ENCODE measurements at places on chromosomes 3 and 15.

- no peak for DNase-seq
These were observed 9.8 kb downstream of the SH2D7 start for GRCh38 chr15:78102211-78102610.

DNA sequence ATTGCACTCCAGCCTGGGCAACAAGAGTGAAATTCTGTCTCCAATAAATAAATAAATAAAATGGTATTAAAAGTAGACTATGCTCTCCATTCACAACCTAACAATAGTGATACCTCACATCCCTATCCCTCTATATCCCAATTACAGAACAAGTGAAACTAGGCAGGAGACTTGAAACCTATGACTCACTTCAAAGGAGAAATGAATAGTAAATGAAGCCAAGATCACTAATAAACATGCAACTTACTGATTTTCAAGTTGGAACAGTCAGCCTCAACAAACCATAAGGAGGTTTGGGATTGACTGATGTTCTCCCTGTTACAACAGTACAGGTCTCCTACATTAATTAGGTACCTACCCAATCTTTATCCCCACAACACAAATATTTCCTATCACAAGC lies 103.4 kb downstream of the GSK3B start:
- no peak for DNase-seq

- DNase-seq: no peak
These were observed 58.5 kb downstream of the STARD5 start for GRCh38 chr15:81265256-81265943.

DNA sequence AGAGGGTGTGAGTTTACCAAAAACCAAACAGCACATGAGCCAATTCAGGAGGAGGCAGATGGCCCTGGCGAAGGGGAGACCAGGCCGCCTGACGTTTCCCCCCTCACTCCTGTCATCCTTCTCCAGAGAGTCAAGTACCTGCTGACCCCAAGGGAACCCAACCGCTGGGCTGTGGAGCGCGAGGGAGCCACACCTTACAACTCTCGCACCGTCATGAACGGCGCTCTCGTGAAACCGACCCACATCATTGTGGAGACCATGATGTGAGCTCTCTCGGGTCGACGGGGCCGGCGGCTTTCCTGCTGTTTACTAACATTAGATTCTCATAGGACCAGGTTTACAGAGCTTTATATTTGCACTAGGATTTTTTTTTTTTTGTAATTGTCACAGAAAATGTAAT lies 55.4 kb downstream of the GRIP2 start:
- no peak for DNase-seq

- no peak for DNase-seq
These were observed 341.5 kb downstream of the EPHB1 start for GRCh38 chr3:135136361-135137100.

GRCh38 chr15:66032006-66032405 lies 162.7 kb downstream of the RAB11A start:
- DNase-seq: no peak

DNA sequence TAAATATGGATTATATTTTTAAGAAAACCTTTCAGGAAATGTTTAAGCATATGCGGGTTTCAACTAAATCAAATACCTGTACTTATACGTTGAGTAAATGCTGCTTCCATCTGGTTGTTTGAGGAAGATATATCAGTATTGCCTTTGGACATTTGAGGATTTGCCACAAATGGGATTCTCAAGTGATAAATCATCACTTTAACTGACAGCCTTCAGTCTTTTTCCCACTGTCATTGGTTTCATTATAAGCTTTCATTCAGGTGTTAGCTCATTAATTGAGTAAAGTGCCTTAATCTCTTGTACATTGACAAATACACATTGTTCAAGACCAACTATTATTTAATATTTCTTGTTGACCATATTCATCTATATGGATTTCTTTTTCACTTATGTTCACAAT lies 217.2 kb downstream of the EDEM1 start:
- DNase-seq: no peak

DNA sequence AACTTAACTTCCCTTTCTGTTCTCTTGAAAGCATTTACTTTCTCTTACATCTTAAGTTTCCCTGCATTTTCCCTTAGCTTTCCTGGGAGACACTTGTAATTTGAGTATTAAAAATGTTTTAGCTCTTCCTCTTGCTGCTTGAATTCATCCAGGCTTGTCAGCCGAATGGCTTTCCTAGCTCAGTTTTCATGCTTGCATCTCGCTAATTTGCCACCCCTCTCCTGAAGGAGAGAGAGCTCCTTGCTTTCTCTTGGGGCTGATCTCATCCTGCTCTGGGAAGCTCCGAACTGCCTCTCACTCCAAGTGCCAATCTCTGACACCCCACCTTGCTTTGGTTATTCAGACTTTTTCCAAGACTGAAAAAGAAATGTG lies 374.6 kb upstream of the TBL1XR1 start:
- no peak for DNase-seq

DNA sequence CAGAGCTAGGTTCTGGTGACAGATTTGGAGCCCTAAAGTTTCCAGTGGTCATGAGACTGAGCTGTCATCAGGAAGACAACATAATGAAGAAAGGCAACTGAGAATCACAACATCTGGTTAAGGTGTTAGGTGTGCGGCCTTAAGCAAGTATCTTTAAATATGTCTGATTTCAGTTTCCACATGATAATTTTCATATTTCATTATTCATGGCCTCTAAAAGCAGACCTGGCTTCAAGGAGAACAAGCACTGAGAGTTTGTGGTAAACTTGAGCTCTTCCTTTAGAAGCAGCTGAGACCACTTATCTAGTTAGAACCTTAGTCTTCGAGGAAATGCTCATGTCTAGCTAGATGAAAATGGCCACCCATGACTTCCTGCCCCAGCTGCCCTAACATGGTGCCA lies 25.7 kb upstream of the MYLK start:
- no peak for DNase-seq

- DNase-seq: no peak
These were observed 64.4 kb upstream of the IGF1R start for GRCh38 chr15:98583771-98584430.

- no peak for DNase-seq
These were observed 21.0 kb downstream of the MBNL1 start for GRCh38 chr3:152289708-152290107.

GRCh38 chr3:171005648-171006047 lies 20.9 kb downstream of the SLC2A2 start:
- DNase-seq: no peak

GRCh38 chr3:5239602-5240001 lies 52.1 kb downstream of the EDEM1 start:
- DNase-seq: no peak

DNA sequence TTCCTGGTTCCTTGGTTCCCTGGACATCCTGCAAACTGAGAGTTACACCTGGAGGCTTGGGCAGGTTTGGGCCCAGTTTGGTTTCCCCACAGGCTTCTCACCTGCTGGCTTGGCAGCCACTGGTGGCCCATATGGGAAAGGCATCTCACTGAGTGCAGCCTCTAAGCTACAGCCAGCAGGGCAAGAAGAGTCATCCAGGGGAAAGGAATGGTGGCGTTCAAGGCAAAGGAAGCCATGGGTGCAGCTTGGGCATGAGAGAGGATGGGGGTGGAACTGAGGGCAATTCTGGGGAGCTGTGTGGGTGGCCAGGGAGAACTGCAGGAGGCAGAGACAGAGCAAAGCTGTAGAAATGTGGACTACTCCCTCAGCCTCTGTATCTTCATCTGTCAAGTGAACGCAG lies 106.4 kb downstream of the EPHB1 start:
- no peak for DNase-seq

- DNase-seq: no peak
These were observed 22.5 kb upstream of the VPS8 start for GRCh38 chr3:184789314-184789998.

DNA sequence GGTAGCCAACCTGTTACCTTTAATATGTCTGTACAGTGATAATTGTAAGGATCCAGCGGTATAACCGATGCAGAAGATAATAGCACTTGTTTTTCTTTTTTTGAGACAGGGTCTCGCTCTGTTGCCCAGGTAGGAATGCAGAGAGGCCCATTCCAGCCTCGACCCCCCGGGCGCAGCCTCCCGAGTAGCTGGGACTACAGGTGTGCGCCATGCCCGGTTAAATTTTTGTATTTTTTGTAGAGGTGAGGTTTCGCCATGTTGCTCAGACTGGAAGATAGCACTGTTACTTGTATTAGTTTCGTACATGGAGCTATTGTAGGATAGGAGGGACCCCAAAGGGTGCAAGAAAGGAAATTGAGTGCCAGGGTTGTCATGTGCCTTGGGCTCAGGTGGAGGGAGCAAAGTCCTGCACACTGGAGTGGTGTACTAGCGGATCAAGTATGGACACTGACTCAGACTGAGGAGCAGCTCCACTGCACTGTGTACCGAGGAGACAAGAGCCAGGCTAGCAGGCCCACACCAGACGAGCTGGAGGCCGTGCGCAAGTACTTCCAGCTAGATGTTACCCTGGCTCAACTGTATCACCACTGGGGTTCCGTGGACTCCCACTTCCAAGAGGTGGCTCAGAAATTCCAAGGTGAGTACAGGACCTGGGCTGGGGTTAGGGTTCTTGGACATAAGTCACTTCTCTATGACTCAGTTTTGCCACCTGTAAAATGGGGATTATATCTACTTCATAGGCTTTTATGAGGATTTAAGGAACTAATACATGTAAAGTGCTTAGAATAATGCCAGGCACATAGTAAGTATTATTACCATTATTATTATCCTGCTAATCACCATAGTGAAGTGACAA lies 1.0 kb downstream of the OGG1 start:
- DNase-seq: no peak

- DNase-seq: no peak
These were observed 83.1 kb downstream of the GAP43 start for GRCh38 chr3:115706311-115706829.

- no peak for DNase-seq
These were observed 54.2 kb upstream of the RPL32 start for GRCh38 chr3:12895391-12896062.

- no peak for DNase-seq
These were observed 509.3 kb upstream of the PPP2R3A start for GRCh38 chr3:135456108-135456790.

GRCh38 chr3:2853651-2854050 lies 256.5 kb downstream of the IL5RA start:
- DNase-seq: no peak

GRCh38 chr3:143974271-143975238 lies 2.9 kb downstream of the DIPK2A start:
- DNase-seq: no peak

Data from NK-92 treated with Interleukin-12 subunit alpha and Interleukin-12 subunit beta, amount 100 ng/mL, for 24 hours (cell line).